ENCODE measurements at places on chromosomes 11 and 22. TPM values are rescaled to one million over a fixed set of nuclear protein-coding genes. Genes with fewer than 3 reads are reported as not detected.
A peak's percentile ranks its signal among the peaks of the same experiment; 100 is the strongest.

Gene GNAZ
- total RNA-seq = 82.5 TPM

Gene IGLL1
- not detected for total RNA-seq

Gene TMEM191B
- total RNA-seq = 42.7 TPM

Gene KLHL35
- 41.4 TPM for total RNA-seq

Gene PHOX2A
- total RNA-seq = 12.0 TPM

Gene PANX3
- not detected for total RNA-seq

Gene SLC17A6
- 170 TPM for total RNA-seq

Gene PGA5
- not detected for total RNA-seq

Gene LAYN
- 0.98 TPM for total RNA-seq

Gene MUC5AC
- total RNA-seq = not detected

Gene TOB2
- total RNA-seq = 43.3 TPM

GRCh38 chr22:17570851-17571631, 7.7 kb downstream of the SLC25A18 start:
- no peak for DNase-seq

DNA sequence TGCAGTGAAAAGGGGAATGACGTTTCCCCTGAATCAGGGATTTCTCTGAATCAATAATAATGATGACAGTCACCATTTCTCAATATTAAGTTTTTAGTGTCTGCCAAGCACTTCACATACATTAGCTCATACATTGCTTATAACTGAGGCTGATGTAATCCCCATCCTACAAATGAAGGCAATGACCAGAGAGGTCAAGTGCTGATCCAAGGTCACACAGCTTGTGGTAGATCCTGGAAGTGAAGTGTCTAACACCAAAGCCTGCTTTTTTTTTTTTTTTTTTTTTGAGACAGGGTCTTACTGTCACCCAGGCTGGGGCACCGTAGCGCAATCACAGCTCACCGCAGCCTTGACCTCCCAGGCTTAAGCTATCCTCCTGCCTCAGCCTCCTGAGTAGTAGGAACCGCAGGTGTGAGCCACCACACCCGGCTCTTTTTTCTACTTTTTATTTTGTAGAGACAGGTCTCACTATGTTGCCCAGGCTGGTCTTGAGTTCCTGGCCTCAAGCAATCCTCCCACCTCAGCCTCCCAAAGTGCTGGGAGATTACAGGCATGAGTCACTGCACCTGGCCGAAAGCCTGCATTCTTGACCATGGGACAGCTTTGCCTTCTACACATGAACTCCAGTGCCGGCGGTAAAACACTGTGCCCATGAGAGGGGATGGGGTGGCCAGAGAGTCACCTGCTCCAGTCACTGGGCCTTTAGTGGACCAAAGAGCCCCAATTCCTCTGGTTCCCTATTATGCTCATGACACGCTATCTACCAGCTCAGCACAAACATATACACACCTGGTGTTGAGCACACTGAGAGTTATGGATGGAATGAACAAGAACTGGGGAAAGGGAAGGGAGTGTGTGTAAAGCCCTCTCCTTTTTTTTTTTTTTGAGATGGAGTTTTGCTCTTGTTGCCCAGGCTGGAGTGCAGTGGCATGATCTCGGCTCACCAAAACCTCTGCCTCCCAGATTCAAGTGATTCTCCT, 17.4 kb downstream of the ARHGAP1 start:
- DNase-seq = no peak

GRCh38 chr22:18088825-18089568, 11.2 kb downstream of the PEX26 start:
- no peak for DNase-seq

DNA sequence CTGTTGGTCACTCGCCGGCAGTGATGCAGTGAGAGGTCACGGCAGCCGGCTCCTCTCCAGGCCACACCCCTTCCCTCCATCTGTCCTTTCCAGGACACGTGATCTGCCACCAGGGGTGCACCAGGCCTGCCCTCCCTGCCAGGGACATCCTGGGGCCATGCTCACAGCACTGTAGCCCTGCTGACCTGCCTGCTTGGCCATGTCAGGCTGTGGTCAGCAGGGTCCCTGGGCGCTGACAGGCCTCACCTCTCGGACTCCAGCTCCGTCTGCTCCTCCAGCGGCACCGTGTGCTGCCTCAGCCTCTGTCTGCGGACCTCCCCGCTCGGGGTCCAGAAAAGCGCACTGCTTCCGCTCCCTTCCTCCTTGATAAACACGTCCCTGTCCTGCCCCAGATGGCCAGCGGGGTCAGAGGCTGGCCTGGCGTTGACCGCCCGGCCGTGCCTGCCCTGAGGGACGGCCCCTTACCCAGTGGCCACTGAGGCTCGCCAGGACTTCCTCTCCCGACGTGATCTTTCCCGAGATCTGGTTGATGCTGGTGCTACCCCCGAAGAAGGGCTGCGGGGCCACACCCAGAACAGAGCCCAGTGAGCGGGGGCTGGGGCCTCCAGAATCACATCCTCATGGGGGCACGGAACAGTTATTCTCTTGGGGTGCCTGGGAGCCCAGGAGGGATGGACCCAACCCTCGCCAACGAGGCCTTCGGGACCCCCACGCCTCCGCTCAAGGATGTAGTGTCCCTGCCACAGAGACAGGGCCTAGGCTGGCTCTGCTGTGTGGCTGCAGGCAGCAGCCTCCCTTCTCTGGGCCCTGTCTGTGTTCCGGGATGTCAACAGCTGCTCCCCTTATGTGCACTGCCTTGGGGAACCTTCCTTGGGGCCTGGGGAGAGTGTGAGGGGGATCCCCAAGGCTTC, 36.3 kb upstream of the CARS1 start:
- DNase-seq = peak; percentile 74

DNA sequence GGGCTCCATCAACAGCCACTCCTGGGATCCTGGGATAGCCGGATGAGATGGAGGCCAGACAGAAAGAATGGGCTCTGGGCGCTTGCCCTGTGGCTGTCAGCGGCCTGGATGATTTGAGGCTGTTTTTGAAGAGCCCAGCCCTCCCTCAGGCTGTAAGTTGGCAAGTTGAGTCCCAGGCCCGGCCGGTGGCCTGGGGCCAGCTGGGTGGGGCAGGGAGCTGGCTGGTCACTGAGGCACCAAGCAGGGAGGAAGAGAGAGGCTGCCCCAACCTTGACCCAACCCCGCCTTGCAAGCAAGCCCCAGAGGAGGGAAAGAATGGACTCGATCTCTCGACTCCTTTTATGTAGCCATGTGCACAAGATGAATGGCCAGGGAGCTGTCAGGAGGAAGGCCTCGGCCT, 34.9 kb downstream of the RIBC2 start:
- DNase-seq = no peak

DNA sequence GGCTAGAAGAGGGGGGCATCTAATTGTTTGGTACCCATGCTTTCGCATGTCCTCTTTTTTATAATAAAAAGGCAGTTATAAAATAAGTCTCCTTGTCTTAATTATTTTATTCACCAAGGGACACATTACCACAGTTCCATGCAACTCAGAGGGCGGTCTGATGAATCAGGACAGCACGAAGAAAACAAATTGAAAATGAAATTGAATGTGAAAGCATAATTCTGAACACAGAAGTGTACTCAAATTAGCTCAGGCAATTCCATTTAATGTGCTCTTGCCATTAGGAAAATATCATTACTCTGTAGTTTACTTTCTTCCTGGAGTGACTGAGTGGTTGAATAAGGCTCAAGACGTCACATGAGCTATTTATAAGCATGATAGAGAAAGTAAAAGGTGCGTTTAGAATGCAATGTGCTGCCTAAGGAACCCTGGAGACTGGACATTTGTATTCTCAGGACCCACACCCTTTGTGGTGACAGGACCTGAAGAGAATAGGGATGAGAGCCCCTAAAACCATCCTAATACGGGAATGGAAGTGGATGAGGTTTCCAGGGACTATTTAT, 59.6 kb downstream of the MTNR1B start:
- no peak for DNase-seq

GRCh38 chr11:18770479-18771125, 21.0 kb downstream of the PTPN5 start:
- no peak for DNase-seq

DNA sequence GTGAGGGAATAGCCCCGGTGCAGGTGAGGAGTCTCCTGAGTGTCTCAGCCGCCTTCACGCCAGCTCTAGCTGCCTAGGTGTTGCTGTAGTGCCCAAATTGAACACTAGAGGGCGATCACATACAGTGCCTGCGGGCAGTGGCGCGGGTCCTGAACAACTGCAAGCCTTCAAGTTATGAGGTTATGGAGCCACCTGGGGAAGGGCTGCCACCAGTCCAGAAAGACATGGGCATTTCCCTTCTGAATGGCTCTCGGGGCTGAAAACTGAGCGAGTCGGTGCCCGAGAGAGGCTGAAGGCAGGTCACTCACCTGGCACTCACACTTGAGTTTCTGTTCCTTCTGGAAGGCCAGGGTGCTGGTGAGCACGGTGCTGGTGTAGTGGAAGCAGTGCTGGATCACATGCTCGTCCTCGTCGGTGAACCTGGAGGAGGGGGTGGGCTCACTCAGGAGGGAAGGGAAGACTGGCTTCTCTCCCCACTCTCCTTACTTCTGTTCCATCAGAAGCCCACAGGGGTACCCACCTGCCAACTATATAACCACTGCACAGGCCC, 88.4 kb downstream of the PDE2A start:
- peak; percentile 67 for DNase-seq

DNA sequence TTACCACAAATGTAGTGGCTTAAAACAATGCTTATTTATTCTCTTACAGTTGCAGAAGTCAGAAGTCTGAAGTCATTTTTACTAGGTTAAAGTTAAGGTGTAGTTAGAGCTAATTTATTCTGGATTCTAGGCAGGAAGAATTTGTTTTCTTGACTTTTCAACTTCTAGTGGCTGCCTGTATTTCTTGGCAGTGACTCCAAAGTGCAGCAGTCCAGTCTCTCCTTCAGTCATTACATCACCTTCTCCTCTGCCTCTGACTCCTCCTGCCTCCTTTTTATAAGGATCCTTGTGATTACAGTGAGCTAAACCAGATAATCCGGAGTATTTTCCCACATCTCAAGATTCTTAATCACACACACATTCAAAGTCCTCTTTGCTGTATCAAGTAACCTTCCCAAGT, 581.4 kb downstream of the KCNA4 start:
- DNase-seq = no peak

DNA sequence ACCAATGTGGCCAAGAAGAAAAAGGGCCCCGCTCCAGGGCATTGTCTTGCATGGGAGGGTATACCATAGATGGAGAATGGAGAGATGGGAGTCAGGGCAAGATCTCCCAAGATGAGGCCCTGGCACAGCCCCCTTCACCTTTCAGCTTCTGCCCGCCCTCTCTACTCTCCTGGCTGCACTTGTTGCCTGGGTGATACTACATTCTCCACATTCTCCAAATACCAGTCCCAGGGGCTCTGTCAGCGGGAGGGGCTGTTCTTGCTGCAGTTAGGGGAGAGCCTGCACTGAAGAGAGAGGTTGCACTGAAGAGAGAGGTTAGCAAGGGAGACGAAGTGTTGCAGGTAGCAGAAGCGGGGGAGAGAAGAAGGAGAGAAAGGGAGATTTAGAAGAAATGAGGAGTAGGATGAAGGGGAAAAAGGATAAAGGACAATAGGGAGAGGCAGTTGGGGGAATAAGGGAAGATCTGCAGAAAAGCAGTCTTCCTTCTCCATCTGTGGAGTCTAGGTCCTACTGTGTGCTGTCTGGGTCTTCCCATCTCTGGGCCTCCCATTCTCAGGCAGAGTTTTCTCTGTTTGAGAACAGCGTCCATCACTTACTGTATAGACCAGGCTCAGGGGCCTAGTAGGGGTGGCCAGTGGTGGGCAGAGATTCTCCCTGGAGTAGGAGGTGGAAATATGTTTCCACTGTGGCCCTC, 8.0 kb downstream of the PHLDB1 start:
- DNase-seq = peak; percentile 12

GRCh38 chr22:23652286-23652685, 20.2 kb upstream of the DRICH1 start:
- DNase-seq = peak; percentile 1

DNA sequence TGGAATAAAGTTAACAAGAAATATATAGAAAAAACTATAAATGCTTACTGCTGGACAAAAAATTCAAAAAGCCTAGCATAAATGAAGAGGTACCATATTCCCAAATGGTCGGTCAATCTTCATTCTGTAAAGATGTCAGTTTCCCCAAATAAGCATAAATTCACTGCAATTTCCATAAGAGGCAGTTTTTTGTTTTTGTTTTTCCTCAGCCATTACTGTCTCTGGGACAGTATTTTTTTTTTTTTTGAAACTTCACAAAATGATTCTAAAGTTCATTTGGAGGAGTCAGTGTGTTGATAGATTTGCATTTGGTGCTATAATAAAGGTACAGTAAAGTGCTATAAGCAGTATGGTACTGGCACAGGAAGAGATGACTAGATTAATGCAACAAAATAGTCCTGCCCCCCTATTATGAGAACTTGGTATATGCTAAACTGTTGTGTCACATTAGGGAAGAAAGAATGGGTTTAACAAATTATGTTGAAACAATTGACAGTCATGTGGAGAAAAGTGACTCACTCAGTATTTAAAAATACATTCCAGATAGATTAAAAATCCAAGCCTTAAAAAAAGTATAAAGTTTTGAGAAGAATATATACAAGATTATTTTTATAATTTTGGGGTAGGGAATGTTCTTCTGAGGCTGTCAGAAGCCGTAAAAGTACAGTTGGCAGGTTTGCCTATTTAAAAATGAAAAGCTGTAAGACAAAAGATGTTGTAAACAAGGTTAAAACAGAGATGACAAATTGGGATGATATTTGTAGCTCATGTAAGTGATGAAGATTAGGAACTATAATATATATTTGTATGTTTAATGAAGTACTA, 2.6 kb upstream of the FTH1 start:
- no peak for DNase-seq

DNA sequence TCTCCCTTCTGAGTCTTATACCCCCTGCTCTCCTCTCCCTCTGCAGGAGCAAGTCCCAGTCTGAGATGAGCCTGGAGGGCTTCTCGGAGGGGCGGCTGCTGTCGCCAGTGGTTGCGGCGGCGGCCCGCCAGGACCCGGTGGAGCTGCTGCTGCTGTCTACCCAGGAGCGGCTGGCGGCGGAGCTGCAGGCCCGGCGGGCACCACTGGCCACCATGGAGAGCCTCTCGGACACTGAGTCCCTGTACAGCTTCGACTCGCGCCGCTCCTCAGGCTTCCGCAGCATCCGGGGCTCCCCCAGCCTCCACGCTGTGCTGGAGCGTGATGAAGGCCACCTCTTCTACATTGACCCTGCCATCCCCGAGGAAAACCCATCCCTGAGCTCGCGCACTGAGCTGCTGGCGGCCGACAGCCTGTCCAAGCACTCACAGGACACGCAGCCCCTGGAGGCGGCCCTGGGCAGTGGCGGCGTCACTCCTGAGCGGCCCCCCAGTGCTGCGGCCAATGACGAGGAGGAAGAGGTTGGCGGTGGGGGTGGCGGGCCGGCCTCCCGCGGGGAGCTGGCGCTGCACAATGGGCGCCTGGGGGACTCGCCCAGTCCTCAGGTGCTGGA, 8.8 kb upstream of the MYRF start:
- peak; percentile 55 for DNase-seq

- no peak for DNase-seq
Measured at GRCh38 chr11:31863170-31863832, 52.2 kb upstream of the PAX6 start.

- no peak for DNase-seq
Measured at GRCh38 chr22:43269246-43269645, 73.9 kb downstream of the SCUBE1 start.
